ENCODE measurements at places on chromosomes 1 and 21. TPM values are rescaled to one million over a fixed set of nuclear protein-coding genes. Genes with fewer than 3 reads are reported as not detected.

The LAX1 gene
- 1.2 TPM for total RNA-seq

- peak; percentile 53 for DNase-seq
Measured at GRCh38 chr1:101288491-101288944, 51.7 kb downstream of the S1PR1 start.

DNA sequence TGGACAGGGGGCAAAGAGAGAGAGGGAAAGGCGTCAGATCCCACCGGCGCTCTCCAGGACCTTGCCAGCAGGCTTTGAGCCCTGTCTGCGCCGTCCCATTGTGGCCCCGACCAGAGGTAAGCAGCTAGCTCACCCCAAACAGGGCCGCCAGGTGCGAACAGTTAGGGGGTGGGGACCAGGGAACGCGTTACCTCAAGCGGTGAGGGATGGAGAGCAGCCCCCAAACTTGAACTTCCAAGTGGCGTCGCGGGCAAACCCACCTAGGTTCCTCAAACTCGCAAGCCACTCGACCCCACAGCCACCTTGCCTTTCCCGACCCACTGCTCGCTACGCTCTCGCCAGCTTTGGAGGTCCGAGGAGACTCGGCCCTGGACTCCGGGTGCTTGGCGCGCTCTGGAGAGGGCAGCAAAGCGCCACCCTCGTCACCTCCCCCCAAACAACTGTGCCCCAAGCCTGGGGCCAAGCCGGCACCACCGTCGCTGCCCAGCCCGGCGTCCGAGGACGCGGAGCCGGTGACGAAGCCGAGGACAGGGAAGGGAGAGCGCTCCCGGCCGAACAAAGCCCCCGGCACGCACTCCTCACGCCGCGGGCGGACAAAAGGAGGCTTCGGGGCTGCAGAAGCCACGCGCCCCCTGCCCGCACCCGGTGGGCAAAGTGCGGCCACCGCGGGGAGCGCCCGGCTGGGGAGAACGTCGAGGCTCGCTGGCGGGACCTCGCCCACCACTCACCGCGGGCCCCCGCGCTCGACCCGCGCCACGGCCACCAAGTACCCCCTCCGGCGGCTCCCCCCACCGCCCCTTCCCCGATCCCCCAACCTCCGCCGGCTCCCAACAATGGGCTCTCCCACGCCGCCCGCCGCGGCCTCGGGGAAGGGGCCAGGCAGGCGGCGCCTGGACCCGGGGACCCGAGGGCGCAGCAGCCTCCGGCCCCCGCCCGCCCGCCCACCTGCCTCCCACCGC lies 976 bp downstream of the SSBP3 start:
- no peak for DNase-seq

DNA sequence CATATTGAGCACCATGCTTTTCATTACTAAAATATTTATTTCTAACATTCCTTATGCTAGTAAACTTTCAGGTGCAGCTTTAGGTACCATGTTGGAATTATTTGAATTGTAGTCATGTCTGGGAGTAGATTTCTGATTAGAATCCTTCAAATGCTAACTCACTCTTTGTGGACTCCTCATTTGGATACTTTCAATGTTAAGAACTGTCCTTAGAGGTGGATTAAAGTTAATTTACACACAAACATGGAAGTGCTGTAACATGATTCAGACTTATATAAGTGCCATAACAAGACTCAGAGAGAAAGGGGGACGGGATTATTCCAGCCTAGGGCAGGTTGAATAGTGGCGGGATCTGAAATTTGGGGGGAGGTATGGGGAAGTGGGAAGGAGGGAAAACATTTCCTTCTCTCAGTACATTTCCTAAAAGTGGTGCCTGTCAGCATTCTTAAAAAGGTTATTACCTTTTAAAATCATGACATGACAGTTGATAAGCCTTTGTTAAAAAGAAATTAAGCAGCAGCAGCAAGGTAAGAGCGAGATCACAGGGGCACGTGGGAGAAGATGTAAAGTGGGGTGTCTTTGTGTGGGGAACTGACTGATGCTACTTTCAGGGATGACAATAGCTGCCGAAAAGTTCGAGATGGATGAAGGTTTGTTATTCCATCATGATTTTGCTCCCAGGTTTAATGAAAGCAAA lies 44.4 kb downstream of the HHAT start:
- DNase-seq: no peak

GRCh38 chr1:54120698-54121481 lies 31.9 kb downstream of the CDCP2 start:
- DNase-seq: no peak

GRCh38 chr1:202286622-202287097 lies 55.1 kb downstream of the UBE2T start:
- DNase-seq: no peak

GRCh38 chr1:102630041-102630440 lies 478.3 kb downstream of the COL11A1 start:
- DNase-seq: no peak

GRCh38 chr1:245148069-245148468 lies 6.7 kb upstream of the KIF26B start:
- DNase-seq: no peak

- DNase-seq: peak; percentile 16
Measured at GRCh38 chr1:24727501-24728216, 17.6 kb upstream of the CLIC4 start.

The C1QTNF12 gene
- 2.5 TPM for total RNA-seq

GRCh38 chr1:208923946-208924720 lies 659.4 kb upstream of the CAMK1G start:
- peak; percentile 45 for DNase-seq

DNA sequence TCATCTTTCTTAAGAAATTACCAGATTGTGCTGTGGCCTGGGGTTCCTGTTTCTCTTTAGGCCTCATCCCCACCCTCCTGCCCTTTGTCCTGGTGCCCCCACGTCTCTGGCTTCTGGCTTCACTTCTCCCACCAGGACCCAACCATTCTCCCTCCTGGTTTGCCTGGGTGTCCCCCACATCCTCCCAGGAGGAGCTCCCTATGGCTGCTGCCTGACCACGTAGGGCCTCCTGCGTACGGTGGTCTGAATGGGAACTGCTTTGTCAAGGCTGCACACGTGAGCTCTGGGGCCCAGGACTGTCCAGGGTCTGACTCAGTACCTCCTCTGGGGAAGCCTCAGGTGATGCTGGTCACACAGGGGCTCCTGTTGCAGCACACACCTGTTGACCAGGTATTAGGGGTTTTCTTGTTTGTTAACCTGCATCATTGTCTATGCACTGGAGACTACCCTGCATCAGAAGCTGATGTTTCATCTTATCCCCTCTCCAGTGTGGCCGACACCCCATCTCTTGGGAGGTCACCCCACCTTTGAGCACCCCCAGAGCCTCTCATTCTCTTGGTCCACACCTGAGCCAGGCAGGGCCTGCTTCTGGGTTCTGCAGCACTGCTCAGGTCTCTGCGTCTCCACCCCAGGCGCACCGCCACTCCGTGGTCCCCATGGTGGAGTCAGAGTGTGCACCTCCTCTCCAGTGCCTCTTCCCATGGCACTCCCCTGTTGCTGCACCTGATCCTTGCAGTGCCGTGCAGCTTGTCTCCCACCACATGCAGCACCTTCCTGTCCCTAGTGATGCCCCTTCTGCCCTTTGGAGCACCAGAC lies 65.8 kb downstream of the S100B start:
- no peak for DNase-seq

The TINAGL1 gene
- total RNA-seq: 28.6 TPM

- DNase-seq: no peak
Measured at GRCh38 chr1:37243368-37244082, 209.2 kb upstream of the GRIK3 start.

- no peak for DNase-seq
Measured at GRCh38 chr1:166903232-166903631, 27.2 kb upstream of the TADA1 start.

The B3GALT5 gene
- total RNA-seq: 0.20 TPM

DNA sequence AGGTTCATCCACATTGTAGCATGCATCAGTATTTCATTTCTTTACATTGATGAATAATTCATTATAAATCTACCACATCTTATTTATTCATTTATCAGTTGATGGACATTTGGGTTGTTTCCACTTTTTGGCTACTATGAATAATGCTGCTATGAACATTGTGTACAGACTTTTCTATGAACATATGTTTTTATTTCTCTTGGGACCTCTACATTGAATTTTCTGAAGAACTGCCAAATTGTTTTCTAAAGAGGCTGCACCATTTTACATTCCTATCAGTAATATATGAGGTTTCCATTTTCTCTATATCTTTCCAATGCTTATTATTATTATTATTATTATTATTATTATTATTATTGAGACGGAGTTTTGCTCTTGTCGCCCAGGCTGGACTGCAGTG lies 81.3 kb upstream of the SELENON start:
- no peak for DNase-seq

GRCh38 chr1:84722794-84723193 lies 32.5 kb upstream of the SSX2IP start:
- peak; percentile 76 for DNase-seq

- DNase-seq: no peak
Measured at GRCh38 chr21:41067709-41068108, 100.3 kb upstream of the BACE2 start.

DNA sequence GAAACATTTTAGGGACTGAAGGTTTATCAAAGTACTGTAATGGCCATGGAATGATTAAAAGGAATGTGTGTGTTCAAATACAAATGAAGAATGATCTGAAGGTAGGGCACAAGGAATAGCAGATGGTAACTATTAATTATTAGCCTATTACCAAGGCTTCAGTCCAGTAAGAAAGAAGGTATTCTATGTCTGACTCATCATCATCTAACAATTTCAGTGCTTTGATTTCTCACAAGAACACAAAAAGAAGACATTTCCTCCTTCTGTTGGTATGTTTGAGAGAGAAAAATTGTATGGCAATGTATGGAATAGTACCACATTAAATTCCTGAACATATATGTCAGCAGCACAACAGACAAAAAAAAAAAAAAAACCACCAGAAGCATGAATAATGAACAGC lies 57.5 kb downstream of the TYW3 start:
- DNase-seq: no peak

The OLIG1 gene
- 0.20 TPM for total RNA-seq

DNA sequence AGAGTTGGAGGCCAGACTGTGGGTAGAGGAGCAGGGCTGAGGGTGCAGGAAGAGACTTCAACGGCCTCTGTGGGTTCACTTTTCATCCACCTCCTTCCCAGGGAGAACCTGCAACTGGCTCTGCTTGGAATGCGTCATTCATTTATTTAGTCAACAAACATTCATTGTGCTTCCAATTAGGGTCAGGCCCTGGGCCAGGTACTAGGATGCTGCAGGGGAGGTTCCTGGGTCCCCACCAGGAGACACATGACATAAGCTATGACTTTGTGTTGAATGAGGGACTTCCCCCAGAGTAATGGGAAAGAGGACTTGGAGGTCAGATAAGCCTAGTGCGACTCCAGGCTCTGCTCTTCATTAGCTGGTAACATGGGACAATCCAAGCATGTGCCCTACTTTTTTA lies 46.3 kb upstream of the RPL11 start:
- DNase-seq: no peak

DNA sequence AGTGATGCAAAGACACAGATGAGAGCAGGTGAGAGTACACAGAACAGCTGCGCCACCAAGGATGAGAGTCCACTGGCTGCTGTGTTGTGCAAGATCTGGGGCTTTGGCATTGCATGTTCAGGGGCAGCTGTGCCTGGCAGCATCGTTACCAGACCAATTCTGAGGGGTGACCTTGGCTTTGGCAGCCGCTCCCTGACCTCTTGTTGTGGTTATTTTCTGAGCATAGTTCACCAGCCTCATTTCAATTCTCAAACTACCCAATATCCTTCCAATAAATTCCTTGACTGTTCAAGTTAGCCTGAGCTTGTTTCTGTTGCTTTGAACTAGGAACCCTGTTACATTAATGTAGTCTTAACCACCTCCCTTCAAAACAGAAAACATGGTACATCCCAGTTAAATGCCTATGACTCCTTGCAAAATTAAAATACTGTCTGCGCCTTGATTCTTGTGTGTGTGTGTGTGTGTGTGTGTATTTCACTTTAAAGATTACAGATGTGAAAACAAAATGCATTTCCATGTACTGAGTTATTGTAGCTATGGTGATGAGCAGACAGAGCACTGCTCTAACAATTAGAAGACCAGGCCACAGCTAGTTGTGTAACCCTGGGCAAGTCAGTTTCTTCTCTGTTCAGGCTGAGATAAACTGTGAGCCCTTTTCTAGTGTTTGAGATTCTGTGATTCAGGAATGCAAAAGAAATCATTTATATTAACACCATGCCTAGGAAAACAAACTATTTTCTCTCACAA lies 106.3 kb upstream of the GUCA2B start:
- DNase-seq: no peak

The NRIP1 gene
- total RNA-seq: 41.2 TPM

GRCh38 chr1:151131701-151132334 lies 14.6 kb downstream of the SEMA6C start:
- DNase-seq: peak; percentile 71

GRCh38 chr1:203011582-203011981 lies 4.4 kb downstream of the TMEM183A start:
- DNase-seq: no peak

DNA sequence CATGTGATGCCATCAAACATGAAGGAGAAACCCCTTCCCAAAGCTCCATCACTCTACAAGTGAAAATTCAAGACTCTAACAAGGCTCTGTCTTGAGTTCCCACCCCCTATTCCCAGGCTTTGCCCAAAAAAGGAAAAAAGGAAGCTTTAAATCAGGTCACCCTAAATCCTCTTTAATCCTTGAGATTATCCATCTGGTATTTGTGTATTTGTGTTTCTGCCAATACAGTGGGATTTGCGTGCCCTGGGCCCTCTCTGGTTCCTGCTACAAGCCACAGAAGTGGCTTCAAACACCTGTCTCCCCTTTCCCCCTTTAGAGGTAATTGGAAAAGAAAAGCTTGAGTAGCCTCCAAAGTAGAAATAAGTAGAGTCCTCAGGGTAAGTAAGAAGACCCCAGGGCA lies 120.4 kb downstream of the EDEM3 start:
- no peak for DNase-seq

DNA sequence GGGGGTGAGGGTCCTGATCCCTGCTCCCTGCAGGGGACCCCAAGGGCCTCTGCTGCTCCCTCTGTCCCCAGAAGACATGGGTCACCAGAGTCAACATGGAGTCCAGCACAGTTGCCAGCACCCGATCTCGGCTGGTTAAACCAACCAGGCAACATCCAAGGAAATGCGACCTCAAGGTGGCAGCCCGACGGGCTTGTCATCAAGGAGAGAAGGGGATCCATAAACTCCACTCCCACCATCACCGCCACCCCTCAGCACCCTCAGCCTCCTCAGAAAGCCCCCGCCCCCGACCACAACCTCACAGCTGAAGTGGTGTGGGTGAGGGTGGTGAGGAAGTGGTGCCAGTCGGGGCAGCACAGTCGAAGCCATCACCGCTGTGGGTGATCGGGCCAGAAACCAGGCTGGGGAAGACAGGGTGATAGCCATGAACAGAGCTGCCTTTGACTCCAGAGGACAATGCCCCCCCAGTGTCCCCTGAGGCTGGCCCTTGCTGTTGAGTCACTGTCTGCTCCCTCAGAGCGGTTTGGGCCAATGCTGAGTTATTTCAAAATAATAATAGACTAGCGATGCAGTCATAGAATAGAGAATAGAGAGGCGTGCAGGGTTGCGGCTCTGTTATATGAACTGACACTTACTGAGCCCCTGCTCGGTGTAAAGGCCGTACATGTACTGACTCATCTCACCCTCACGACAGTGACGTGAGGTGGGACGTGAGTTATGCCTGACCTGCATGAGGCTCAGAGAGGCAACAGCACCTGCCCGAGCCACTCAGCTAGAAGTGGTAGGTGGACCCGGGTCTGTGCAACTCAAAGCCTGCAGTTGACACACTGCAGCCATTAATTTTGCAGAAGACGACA lies 88.7 kb upstream of the IFFO2 start:
- DNase-seq: no peak

The RC3H1 gene
- total RNA-seq: 24.5 TPM

- no peak for DNase-seq
Measured at GRCh38 chr1:229122606-229123005, 148.3 kb upstream of the RAB4A start.

GRCh38 chr1:207298636-207299398 lies 22.7 kb upstream of the CD55 start:
- DNase-seq: peak; percentile 67

Measured in skin of body (tissue), 3 donors.